Muscle of leg (tissue), 16 donors: ENCODE measurements at places on chromosomes 6 and 20. TPM values are rescaled to one million over a fixed set of nuclear protein-coding genes. Genes with fewer than 3 reads are reported as not detected.

Gene CHRNA4
- polyA plus RNA-seq: 0.93 TPM

Gene GSTA4
- 57.4 TPM for polyA plus RNA-seq

Gene C20orf144
- polyA plus RNA-seq: 0.19 TPM

Gene MACROD2
- polyA plus RNA-seq: 3.9 TPM

Gene PDE7B
- 9.0 TPM for polyA plus RNA-seq

Gene TTK
- 10.3 TPM for polyA plus RNA-seq

Gene SLC22A16
- polyA plus RNA-seq: 0.15 TPM

Gene C4B
- 29.5 TPM for polyA plus RNA-seq

Gene DAAM2
- 36.7 TPM for polyA plus RNA-seq
